ENCODE measurements at places on chromosomes 4 and X. TPM values are rescaled to one million over a fixed set of nuclear protein-coding genes. Genes with fewer than 3 reads are reported as not detected.

DGKK gene
- total RNA-seq, result not detected

TLR2 gene
- 3.6 TPM for total RNA-seq

TSPAN5 gene
- total RNA-seq, result 12.7 TPM

HMX1 gene
- total RNA-seq, result 0.09 TPM

RNF113A gene
- total RNA-seq, result 11.9 TPM

All from muscle of leg (tissue), 16 donors.